Neural cell (in vitro differentiated cells): ENCODE measurements at places on chromosomes 6 and 20. TPM values are rescaled to one million over a fixed set of nuclear protein-coding genes. Genes with fewer than 3 reads are reported as not detected.

CDH26 gene
- polyA plus RNA-seq = 0.43 and 3.3 TPM in 2 replicates

TFAP2C gene
- not detected in 2 replicates for polyA plus RNA-seq

ZC2HC1B gene
- polyA plus RNA-seq = 0.34 TPM in 1 of 2 replicates, not detected in the other

BMP5 gene
- polyA plus RNA-seq = 0.12 and 0.14 TPM in 2 replicates

TRIM31 gene
- not detected in 2 replicates for polyA plus RNA-seq

PEDS1 gene
- 10.0 and 16.5 TPM in 2 replicates for polyA plus RNA-seq

GPLD1 gene
- 11.0 and 14.3 TPM in 2 replicates for polyA plus RNA-seq

FNDC1 gene
- polyA plus RNA-seq = not detected in 2 replicates

SLC17A3 gene
- not detected in 2 replicates for polyA plus RNA-seq

ID4 gene
- 422 and 506 TPM in 2 replicates for polyA plus RNA-seq

GPR31 gene
- polyA plus RNA-seq = not detected in 2 replicates

ABHD16B gene
- polyA plus RNA-seq = not detected in 2 replicates

PSORS1C1 gene
- not detected in 2 replicates for polyA plus RNA-seq

IGF2R gene
- polyA plus RNA-seq = 15.0 and 22.6 TPM in 2 replicates

RFX6 gene
- not detected in 2 replicates for polyA plus RNA-seq

KHDC3L gene
- 3.1 TPM in 1 of 2 replicates, not detected in the other for polyA plus RNA-seq

NKX2-2 gene
- not detected in 2 replicates for polyA plus RNA-seq
